ENCODE measurements at places on chromosomes 7 and 10. TPM values are rescaled to one million over a fixed set of nuclear protein-coding genes. Genes with fewer than 3 reads are reported as not detected.
A peak's percentile ranks its signal among the peaks of the same experiment; 100 is the strongest.

CCDC136 gene
- total RNA-seq = 265 TPM

LIPK gene
- not detected for total RNA-seq

GRCh38 chr10:125631806-125632205 is 51.2 kb downstream of the TEX36 start:
- no peak for DNase-seq

KCNMA1 gene
- 13.6 TPM for total RNA-seq

GRCh38 chr7:85454904-85455303 is 268.0 kb upstream of the SEMA3D start:
- no peak for DNase-seq

DNA sequence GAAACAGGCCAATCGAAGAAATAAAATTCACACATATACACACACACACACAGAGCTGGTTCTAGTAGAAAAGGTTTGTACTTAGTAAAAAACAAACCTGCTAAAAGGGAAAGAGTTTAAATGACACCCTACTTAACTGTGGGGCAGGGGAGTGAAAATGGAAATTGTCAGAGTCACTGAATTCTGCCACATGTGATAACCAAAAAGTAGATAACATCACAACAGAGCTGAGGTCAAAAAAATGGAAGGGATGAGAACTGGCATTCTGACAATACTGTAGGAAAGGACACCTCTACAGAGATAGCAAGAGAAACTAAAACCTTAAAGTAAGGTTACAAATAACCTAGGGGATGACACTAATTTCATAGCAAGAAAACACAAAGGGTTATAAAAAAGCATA is 74.6 kb downstream of the CACUL1 start:
- no peak for DNase-seq

GRCh38 chr7:132580717-132581285 is 4.5 kb upstream of the PLXNA4 start:
- DNase-seq = peak; percentile 81

GSTO2 gene
- 28.9 TPM for total RNA-seq

DNA sequence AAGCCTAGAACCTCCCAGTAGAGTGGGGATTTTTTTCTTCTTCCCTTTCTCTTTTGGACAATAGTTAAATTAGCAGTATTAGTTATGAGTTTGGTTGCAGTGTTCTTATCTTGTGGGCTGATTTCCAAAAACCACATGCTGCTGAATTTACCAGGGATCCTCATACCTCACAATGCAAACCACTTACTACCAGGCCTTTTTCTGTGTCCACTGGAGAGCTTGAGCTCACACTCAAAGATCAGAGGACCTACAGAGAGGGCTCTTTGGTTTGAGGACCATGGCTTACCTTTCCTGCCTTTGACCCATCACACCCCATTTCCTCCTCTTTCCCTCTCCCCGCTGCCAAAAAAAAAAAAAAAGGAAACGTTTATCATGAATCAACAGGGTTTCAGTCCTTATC is 5.4 kb downstream of the OPN1SW start:
- no peak for DNase-seq

- no peak for DNase-seq
These were observed 393.9 kb downstream of the RPS24 start for GRCh38 chr10:78427497-78428031.

DNA sequence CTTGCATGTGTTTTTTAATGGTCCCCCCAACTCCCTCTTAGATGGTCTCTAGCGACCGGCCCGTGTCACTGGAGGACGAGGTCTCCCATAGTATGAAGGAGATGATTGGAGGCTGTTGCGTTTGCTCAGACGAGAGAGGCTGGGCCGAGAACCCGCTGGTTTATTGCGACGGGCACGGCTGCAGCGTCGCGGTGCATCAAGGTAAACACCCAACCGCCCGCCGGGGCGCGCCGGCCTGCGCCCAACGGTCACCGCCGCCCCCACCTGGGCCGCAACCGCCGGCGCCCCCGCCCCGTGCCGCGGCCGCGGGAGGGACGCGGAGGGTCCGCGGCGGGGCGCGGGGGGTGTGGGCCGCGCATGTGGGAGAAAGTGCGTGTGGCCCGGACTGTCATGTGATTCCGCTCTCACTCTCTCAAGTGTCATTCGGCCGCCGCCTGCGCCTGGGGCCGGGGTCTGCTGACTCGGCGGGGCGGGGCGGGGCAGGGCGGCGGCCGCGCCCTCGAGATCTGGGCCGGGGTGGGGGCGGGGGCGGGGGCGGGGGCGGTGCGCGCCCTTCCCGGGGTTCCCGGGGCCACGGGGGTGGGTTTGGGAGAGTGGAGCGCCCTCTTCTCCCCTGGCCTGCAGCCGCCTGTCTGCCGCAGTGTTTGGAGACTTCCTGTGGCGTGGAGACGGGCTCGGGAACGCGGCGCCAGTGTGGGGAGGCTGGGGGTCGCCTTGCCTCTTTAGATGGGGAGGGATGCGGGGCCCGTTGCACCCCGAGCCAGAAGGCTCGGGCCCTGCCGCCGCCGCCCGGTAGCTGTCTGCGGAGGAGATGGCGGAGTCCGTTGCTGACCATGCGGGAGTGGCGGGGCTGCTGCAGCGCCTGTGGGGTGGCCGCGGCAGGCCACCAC is 817 bp downstream of the MLLT10 start:
- DNase-seq = peak; percentile 79

GRCh38 chr10:49414496-49414895 is 18.6 kb upstream of the DRGX start:
- DNase-seq = no peak

DNA sequence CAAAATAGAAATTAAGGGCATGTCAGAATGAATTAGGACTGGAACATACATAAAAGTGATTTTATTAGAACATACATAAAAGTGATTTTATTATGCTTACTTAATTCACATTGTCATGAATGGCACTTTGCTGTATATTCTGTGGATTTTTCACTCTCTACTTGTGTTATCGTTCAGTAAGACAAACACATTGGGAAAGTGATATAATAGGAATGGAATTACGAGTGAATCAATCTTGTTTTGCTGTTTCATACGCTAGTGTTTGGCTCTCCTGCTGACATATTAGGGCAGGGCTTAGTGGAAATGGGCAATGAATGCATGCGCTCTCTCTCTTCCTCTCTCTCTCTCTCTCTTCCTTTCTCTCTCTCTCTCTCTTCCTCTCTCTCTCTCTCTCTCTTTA is 561.1 kb downstream of the ACTR3B start:
- DNase-seq = no peak

- DNase-seq = no peak
These were observed 94.9 kb upstream of the MGMT start for GRCh38 chr10:129372172-129372571.

GRCh38 chr7:91941450-91941849 is 788 bp downstream of the AKAP9 start:
- DNase-seq = peak; percentile 62

Measured in testis (tissue), 5 donors.